Mucosa of gallbladder (tissue), 1 donor: ENCODE measurements at places on chromosomes 3 and 15. TPM values are rescaled to one million over a fixed set of nuclear protein-coding genes. Genes with fewer than 3 reads are reported as not detected.

NPTN gene
- 159 TPM for total RNA-seq

LRRIQ4 gene
- total RNA-seq = not detected

ISLR gene
- total RNA-seq = 53.0 TPM

SH2D7 gene
- 2.3 TPM for total RNA-seq

CLASP2 gene
- 50.9 TPM for total RNA-seq

EIF1B gene
- total RNA-seq = 40.9 TPM

MEGF11 gene
- total RNA-seq = 0.35 TPM

RFX7 gene
- total RNA-seq = 15.9 TPM

IGSF10 gene
- total RNA-seq = 13.6 TPM

GNAT1 gene
- not detected for total RNA-seq

ARRDC4 gene
- 28.3 TPM for total RNA-seq

LRRC31 gene
- 2.9 TPM for total RNA-seq

CCDC54 gene
- not detected for total RNA-seq

HEG1 gene
- total RNA-seq = 47.6 TPM

GCSAM gene
- 0.37 TPM for total RNA-seq

HRG gene
- total RNA-seq = 0.49 TPM

GADL1 gene
- total RNA-seq = not detected

GHRL gene
- total RNA-seq = 2.2 TPM

VILL gene
- total RNA-seq = 131 TPM

CCNB2 gene
- total RNA-seq = 2.2 TPM

CASR gene
- 54.0 TPM for total RNA-seq

CCR1 gene
- total RNA-seq = 4.8 TPM

POPDC2 gene
- total RNA-seq = 53.2 TPM

DOCK3 gene
- total RNA-seq = 1.3 TPM

LRRC28 gene
- 35.8 TPM for total RNA-seq

NR2E3 gene
- 3.0 TPM for total RNA-seq

CHDH gene
- 46.4 TPM for total RNA-seq

HRH1 gene
- 5.6 TPM for total RNA-seq

GRAMD2A gene
- 0.55 TPM for total RNA-seq

EFCC1 gene
- 25.1 TPM for total RNA-seq

GPR62 gene
- 0.55 TPM for total RNA-seq

COL6A6 gene
- total RNA-seq = 0.12 TPM

REC114 gene
- total RNA-seq = not detected

SMCO1 gene
- not detected for total RNA-seq

NUDT16 gene
- total RNA-seq = 31.7 TPM

SEMA5B gene
- total RNA-seq = 1.7 TPM

CAMK2N2 gene
- total RNA-seq = 0.40 TPM

KNG1 gene
- 0.43 TPM for total RNA-seq

AMT gene
- total RNA-seq = 20.7 TPM

CPA3 gene
- total RNA-seq = 46.6 TPM

GOLGA8N gene
- 12.2 TPM for total RNA-seq

DNAH12 gene
- total RNA-seq = 0.52 TPM

C3orf80 gene
- 0.55 TPM for total RNA-seq
